ENCODE measurements at places on chromosomes 1 and 21.

DNA sequence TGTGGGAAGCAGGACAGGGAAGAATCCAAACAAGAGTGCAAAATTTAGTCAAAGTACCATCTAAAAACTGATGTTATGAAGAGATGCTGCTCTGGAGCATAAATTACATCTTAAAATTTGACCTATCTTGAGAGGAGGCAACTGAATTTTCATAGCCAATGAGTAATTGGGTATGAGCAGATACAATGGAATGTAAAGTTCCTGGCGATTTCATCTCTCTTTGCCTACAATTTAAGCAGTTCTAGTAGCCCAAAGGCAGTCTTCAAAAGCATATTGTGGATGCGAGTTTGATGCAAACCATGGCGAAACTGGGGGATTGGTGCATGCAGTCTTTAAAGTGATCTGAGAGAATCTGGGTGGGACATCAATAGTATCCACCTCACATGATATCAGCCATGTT lies 1265.9 kb downstream of the BRINP3 start:
- no peak for DNase-seq

DNA sequence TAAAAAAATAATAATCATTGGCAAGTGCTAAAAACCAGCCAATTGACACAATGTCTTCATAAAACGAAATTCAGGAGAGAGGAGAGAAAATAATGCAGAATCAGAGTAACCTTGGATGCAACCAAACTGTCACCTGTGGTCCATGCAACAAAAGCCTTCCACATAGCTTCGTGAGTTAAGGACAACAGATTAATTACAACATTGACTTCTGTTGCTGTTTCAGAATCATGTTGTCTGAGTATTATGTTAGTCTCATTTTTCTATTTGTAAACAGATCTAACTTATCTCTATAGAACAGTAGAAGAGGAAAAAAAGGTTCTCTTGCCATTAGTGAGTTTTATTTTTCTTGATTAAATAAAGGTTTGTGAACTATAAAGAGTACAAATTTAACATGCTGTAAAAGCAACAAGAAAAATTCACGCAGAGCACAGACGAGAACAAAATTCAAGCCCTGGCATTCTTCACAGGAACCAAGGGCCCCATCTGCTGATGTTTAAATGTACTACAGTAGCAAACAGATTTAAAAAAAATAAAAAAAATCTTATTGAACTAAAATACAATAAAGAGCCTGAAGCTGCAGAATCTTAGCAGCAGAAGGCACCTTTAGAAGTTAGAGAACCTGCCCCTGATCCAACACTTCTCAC lies 381.1 kb upstream of the PKN2 start:
- no peak for DNase-seq

- DNase-seq: no peak
Measured at GRCh38 chr1:15948595-15949452, 27.1 kb downstream of the ZBTB17 start.

DNA sequence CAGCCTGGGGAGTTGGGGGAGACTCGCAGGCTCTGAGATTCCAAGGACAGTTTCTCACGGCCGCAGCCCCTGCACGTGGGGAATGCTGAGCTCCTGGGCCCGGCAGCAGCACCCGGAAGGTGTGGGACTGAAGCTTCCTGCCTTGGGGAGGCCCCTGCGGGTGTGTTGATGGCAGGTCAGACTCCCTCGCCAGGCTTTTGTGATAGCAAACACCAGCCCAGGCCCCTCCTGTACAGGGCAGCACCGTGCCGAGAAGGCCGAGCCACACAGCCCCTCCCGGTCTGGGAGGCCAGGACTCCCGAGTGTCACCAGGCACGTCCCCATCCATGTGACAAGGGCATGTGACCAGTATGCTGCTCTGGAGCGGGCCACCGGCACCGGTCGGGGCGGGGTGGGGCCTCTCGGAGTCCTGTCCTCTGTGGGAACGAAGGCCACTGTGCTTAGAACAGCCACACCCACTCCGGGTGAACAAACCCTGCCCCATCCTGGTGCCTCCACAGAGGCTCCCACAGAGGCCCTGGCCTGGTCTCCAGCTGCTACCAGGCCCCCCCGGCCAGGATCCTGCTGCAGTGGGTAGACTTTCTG lies 31.1 kb upstream of the ARHGEF16 start:
- no peak for DNase-seq

DNA sequence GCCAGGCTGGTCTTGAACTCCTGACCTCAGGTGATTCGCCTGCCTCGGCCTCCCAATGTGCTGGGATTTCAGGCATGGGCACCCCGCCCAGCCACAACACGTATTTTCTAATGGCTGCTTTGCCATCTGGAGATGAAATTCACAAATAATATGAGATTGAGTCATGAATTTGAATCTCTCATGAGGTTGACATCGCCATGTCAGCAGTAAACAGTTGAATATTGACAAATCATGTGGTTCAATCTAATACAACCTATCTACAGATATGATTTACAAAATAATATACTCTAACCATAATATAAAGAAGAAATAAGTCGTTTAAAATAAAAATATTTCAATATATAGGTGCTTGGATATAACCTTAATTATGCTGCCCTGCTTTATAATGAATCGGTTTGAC lies 42.1 kb downstream of the MYOM3 start:
- DNase-seq: no peak

- no peak for DNase-seq
Measured at GRCh38 chr1:36091698-36092097, 3.0 kb downstream of the ADPRS start.

DNA sequence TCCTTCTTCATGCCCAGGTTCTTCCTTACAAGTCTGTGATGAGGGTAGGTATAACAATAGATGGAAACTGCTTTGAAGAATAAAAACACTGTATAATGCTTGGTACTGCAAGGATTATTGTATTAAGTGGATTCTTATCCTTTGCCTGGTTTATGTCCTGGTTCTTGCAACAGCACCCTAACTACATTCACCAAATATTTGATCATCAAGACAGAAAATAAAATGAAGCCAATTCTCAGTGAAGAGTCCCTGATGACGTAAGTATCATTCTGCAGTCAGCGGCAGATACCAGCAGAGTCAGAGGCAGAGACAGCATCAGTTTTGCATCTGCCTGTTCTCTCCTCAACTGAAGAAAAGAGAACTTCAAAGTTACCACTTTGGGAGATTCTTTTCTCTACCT lies 19.7 kb downstream of the ARHGEF11 start:
- no peak for DNase-seq

- DNase-seq: no peak
Measured at GRCh38 chr1:60402216-60402615, 328.6 kb upstream of the C1orf87 start.

DNA sequence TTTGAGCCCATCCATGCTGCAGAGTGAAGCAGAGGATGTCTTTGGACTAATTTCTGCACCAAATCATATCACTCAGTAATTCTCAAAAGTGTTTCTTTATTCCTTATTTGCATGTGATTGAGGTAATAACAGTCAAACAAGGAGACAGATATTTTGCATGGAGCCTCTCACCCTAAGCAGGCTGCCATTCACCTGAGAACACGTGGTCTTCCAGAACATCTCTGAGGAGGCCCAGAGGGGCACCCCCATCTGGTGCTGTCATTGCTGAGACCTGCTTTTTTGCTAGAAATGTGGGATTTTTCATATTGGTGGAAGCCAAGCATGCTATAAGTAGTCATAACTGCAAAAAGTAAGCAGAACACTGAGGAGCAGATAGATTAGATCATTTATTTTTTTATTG lies 7.7 kb downstream of the SLC37A1 start:
- no peak for DNase-seq

DNA sequence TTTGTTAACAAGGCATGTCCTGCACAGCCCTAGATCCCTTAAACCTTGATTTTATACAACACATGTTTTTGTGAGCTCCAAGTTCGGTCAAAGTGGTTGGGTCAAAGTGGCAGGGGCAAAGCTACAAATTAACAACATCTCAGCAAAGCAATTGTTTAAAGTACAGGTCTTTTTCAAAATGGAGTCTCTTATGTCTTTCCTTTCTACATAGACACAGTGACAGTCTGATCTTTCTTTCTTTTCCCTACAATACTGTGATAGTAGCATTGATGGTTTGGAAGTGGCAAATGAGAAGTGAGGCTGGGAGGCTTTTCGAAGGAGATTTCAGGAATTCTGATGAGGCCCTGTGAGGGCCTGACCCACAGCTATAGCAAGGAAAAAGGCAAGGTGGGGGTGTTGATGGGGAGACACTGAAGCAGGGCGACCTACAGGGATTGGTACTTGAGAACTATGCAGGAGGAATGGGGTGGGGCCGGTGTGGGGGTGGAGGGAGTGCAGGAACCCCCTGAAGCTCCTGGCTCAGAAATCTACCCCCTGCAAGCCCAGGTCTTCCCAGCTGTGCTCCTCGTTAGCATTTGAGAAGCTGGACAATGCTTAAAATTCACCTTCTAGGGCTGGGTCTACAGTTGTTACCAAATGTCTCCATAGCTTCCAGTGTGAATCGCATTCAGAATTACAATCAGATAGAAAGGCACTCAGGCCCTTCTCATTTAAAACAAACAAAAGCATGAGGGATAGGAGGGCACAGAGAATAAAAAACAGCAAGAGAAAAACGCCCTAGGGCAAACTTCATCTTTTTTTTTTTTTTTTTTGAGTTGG lies 102.6 kb upstream of the PPM1J start:
- DNase-seq: no peak

- no peak for DNase-seq
Measured at GRCh38 chr1:26027716-26028489, 6.3 kb downstream of the EXTL1 start.

GRCh38 chr1:223718850-223719249 lies 6.5 kb downstream of the CAPN2 start:
- DNase-seq: no peak

GRCh38 chr1:214658175-214658574 lies 55.2 kb downstream of the CENPF start:
- DNase-seq: no peak

- no peak for DNase-seq
Measured at GRCh38 chr1:205236951-205237475, 9.3 kb downstream of the TMCC2 start.

- DNase-seq: no peak
Measured at GRCh38 chr1:247431643-247432042, 15.7 kb downstream of the NLRP3 start.

- no peak for DNase-seq
Measured at GRCh38 chr1:156657741-156658319, 15.9 kb downstream of the BCAN start.

- DNase-seq: no peak
Measured at GRCh38 chr21:34072145-34073031, 990 bp upstream of the MRPS6 start.

DNA sequence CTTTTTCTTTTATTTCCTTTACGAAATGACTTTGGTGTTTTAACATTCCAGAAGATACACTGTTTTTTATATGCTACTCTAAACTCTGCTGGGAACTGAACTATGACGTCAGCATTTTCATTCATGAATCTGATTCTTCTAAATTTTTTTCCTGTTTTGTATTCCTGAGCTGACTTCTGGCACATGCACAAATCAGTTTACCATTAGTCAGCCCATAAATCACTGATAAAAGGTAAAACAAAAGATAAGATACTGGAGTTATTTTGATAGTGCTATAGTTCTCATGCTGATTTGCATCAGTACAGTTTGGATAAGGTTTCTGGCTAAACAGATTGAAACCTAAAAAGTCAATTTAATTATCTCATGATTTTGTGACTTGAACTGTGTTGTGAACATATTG lies 10.4 kb downstream of the CAMTA1 start:
- DNase-seq: no peak

- DNase-seq: no peak
Measured at GRCh38 chr1:47578026-47578720, 140.3 kb downstream of the FOXD2 start.

Data from progenitor cell of endocrine pancreas (in vitro differentiated cells).